Activated CD4-positive, alpha-beta T cell treated with anti-CD3 and anti-CD28 coated beads for 24 hours (primary cell): ENCODE measurements at places on chromosomes 7 and 10.

DNA sequence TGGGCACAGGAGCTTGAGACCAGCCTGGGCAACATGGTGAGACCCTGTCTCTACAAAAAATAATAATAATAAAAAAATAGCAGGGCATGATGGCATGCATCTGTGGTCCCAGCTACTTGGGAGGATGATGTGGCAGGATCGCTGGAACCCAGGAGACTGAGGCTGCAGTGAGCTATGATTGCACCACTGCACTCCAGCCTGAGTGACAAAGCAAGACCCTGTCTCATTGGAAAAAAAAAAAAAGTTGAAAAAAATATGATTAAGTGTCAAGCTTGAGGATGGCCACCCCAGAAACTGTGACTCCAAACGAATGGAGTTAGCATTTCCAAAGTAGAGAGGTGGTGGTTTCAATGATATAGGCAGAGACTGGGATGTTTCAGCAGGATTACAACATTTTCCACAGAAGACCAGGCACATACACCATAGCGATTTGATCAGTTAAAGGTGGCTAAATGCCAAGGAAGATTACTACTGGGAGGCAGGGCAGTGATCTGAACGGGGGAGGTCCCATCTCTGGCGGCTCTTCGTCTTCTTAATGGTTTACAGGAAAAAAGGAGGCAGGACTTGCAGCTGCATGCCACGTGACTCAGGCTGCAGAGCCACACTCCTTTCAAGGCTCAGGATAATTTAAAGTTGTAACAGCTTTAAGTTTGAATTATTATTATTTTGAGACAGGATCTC is 250.6 kb upstream of the GALNT17 start:
- DNase-seq = no peak

DNA sequence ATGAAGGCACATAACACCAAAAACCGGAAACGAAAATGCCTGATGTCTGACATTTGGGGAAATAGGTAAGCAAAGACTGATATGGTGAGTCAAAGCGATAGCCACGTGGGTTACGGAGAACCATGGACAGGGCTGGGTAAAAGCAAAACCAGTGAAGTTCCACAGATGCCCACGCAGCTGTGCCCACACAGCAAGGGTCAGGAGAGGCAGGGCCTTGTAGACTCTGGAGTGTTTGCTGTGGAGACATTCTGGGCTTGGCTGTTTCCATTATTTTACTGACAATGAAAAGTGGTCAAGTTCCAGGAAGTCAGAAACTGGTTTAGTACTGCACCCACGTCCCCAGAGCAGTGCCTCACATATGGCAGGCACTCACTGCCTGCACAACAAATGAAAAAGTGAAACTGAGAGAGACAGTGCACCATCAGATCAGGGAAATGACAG is 148.7 kb downstream of the ZMYND11 start:
- peak; percentile 7 for DNase-seq

DNA sequence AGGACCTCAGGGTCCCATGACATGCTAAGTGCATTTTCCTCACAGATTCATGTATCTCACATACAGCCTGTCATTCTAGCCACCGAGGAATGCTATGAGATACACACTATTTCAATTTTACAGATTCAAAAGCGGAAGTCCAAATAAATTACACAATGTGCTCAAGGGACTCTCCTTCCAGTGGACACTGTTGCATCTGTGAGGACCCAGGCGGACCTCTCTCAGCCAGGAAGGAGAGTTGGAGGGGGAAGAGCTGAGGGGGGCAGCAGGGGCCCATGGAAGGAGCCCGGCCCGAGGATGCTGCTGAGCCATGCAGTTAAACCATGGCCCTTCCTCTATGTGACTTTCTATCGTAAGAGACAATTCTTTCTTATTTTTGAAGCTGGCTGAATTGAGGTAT is 93.6 kb downstream of the VOPP1 start:
- DNase-seq = no peak

DNA sequence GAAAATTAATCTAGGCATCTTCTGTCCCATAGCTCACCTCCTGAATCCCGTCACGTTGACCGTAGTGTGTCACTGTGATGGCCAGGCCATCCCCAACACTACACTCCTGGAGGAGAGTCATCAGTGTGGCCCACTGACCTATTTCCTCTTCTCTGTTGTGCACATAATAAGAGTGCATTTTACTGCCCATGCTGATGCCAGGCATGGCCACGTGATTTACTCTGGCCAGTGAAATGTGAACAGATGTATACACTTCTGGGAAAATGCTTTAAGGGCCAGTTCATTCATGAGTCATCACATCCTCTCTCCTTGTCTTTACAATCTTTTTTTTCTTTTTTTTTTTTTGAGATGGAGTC is 101.9 kb upstream of the PIP4K2A start:
- no peak for DNase-seq

DNA sequence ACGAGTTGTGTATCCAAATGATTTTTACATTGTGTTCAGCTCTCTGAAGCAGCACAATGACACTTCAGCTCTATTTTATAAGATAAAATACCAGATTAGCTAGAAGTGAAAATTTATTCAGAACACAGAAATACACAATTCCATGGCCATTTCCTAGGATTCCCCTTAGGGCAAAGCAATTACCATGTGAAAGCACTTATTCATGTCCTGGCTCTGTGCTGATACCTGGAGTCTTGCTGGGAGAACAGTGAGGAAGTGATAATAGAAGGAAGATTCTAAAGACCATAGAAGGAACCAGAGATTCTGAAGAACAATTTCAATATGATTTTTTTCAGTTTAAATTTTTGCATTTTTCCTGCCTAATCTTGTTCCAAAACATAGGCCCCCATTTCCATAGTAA is 657.4 kb upstream of the ZWINT start:
- no peak for DNase-seq

DNA sequence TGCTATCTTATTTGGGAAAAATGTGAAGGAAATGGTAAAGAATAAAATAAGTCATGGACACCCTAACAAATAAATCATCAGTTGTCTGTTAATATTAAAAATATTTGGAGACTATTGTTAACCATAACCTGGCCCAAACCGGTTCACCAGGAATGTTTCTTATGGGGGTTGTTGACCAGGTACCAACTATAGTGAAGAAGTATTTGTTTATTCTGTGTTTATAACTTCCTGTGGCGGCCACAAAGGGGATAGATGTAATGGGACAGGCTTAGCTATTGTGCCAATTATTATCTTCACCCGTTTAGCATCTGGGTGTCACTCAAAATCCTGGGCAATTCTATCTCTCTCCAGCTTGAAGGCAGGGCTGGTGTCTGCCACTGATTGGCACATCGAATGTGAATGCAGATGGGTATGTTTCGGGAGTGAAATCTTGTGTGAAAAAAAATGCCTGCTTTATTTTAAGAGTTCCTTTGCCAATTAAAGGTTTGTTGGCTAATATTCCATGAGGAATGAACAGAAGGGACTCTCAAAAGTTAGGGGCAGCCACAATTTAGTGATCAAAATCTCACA is 500.9 kb downstream of the ARL4A start:
- DNase-seq = no peak

GRCh38 chr10:21352886-21353285 is 172.6 kb downstream of the SKIDA1 start:
- DNase-seq = no peak

- no peak for DNase-seq
These were observed 76.4 kb downstream of the LYZL2 start for GRCh38 chr10:30553018-30553625.

GRCh38 chr7:100802951-100803350 is 24.4 kb downstream of the EPHB4 start:
- DNase-seq = no peak

DNA sequence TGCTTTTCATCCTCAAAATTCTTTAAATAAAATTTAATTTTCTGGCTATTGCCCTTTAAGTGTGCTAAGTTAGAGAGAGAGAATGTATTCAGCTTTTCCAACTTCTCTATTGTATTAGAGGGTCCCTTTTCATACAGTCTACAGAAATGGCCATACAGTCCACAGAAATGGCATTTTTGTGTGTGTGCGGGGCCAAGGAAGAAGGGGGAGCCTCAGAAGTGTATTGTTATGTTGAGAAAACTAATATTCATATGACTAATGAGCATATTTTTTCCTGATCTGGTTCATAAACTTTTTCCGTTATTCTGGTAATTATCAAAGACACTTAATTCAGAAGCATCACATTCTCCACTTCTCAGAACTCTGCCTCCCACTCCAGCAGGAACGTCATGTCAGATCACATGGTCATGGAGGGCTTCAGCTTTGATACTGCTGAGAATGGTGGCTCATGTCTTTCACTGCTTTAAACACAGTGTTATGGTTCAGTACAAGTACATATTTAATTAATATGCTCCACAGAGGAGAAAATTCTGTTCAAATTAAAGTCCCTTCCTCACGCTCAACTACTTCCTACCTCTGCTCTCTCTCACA is 37.1 kb downstream of the ELMO1 start:
- DNase-seq = no peak

DNA sequence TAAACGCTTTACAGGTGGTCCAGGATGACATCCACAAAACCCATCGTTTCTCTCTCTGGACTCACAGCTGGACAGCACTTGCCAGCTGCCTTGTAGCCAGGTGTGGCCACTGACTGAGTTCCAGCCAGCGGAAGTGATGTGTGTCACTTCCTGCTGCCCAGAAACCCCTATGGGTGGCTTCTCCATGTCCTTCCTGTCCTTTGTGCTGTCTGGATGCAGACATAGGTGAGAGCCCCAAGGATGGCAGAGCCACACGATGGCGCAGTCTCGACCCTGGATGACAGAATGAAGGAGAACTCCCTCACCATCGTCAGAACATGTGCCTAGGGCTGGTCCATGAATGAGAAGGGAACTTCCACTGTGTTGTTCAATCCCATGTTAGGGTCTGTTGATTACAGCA is 22.1 kb downstream of the NMT2 start:
- no peak for DNase-seq
